Mesothelial cell of epicardium (in vitro differentiated cells): ENCODE measurements at places on chromosomes 7 and 10.

- H3K4me1 ChIP-seq = no peaks in the 10 kb centered on the region
- no peaks in the 10 kb centered on the region for H3K36me3 ChIP-seq
- no peak for DNase-seq
- no peak overlapping the region for H3K4me3 ChIP-seq
- H3K27ac ChIP-seq = no peak overlapping the region
These were observed 71.3 kb downstream of the LANCL2 start for GRCh38 chr7:55436457-55436856.

- no peaks in the 10 kb centered on the region for H3K4me1 ChIP-seq
- no peak for DNase-seq
- no peak overlapping the region for H3K27ac ChIP-seq
- no peaks in the 10 kb centered on the region for H3K27me3 ChIP-seq
- peaks cover 34% of the 10 kb centered on the region for H3K36me3 ChIP-seq
- H3K4me3 ChIP-seq = no peak overlapping the region
These were observed 108.7 kb downstream of the DNAJC1 start for GRCh38 chr10:21894648-21895342.

DNA sequence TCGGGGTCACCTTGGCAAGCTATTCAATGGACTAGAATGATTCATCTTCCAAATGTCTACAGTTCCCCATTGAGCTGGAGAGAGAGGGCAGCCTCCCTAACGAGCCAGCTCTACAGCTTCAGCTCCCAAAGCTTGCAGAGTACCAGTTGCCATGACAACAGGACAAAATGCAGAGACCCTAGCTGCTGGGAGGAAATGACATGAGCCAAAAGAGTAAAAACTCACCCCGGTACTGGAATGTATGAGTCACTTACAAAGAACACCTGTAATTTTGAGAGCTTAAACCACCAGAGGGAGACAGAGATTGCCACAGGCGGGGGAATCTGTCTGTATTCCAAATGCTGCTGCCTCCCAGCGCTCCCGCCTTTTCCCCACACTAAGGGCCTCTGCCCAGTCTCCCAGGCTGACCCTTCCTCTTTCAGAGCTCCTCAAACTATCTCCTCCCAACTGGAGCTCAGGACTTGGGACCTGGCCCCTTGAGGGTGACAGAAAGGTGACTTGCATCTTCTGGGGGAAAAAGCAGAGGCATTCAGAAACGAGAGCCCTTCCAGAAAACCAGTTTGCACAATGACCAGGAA lies 95.5 kb downstream of the CUL2 start:
- H3K4me1 ChIP-seq = peaks cover 27% of the 10 kb centered on the region
- DNase-seq = no peak
- no peaks in the 10 kb centered on the region for H3K36me3 ChIP-seq
- peak overlapping the region; percentile 82 for H3K27ac ChIP-seq
- no peaks in the 10 kb centered on the region for H3K27me3 ChIP-seq

- no peaks in the 10 kb centered on the region for H3K36me3 ChIP-seq
- DNase-seq = no peak
- H3K4me3 ChIP-seq = no peak overlapping the region
- peaks cover 11% of the 10 kb centered on the region for H3K4me1 ChIP-seq
- no peak overlapping the region for H3K27ac ChIP-seq
These were observed 93.5 kb downstream of the FOXP2 start for GRCh38 chr7:114508086-114508485.

DNA sequence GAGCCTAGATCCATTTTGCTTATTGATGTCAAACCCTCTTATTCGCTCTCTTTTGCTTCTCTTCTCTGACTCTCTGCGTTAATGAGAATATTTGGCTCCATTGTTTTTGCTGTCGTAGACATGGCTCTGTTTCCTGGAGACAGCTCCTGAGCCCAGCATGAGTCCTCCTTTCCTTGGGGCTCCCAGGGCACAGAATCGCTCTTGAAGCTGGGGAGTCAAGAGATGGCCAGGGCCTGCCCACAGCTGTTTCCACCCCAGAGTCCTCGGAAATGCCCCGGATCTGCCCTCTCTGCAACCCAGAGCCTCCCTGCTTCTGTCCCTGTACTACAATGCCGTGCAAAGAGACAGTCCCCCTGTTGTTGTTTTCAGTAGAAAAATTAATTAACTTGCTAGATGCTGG lies 566.7 kb upstream of the FOXK1 start:
- no peak overlapping the region for H3K27ac ChIP-seq
- no peaks in the 10 kb centered on the region for H3K27me3 ChIP-seq
- no peak overlapping the region for H3K4me3 ChIP-seq
- no peak for DNase-seq
